ENCODE measurements at places on chromosomes 3 and 15.

DNA sequence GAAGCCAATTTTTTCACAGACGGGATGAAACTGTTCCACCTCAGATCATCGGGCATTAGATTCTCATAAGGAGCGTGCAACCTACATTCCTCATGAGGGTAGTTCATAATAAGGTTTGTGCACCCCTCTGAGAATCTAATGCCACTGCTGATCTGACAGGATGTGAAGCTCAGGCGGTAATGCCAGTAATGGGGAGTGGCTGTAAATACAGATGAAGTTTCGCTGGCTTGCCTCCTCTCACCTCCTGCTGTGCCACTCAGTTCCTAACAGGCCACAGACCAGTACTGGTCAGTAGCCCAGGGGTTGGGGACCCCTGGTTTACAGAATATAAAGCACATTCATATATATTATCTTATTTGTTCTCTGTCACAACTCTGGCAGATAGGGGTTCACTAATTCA, 2.1 kb upstream of the LIMD1 start:
- DNase-seq, result no peak

- DNase-seq, result peak; percentile 66
These were observed 1.1 kb downstream of the ABHD14A start for GRCh38 chr3:51975852-51976549.

DNA sequence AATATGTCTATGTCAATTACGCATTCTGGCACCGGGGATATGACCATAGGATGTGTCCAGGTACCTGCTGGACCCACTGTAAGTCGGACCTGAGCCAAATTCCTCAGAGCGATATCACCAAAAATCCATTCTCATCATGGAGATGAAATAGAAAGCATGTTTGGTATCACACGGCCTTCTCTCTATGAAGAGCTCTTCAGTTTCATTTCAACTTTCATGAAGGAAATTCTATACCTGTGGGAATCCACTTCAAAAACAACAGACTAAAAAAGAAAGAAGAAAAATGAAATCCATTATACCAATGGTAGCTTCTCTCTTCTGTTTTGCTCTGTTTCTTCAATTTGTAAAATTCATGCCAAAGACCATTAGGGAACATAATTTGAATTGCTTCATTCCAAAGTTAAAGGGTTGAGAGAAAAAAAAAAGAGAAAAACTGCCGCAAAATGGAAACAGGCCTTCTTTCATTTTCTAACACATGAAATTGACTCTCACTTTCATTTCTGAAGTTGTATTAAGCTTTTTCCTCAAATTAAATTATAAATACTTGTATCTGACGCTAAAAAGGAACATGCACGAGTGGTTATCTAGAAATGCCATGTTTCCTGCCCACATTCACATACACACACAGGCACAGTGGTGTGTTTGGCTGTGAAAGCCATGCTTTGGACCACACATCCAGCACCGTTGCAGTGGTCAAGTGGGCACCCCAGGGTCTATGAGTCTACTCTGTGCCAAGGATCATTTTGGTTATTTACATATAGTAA, 46.9 kb upstream of the DIPK2A start:
- no peak for DNase-seq

DNA sequence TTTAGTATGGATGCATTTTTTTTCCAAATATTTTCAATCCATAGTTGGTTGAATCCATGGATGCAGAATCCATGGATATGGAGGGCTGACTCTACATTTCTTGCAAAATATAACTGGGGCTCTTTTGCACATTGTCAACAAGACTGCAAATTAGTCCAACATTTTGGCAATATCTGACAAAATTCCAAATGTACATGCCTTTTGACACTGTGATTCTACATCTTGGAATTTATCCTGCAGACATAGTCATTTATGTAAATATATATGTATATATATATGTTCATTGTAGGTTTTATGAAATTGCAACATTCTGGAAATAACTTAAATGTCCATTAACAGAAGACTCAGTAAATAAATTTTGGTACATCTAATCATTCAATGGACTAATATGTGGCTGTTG, 203.0 kb downstream of the THRB start:
- no peak for DNase-seq

- no peak for DNase-seq
These were observed 192.8 kb downstream of the ARPP21 start for GRCh38 chr3:35832140-35832571.

GRCh38 chr15:55116636-55117035, 80.1 kb downstream of the RSL24D1 start:
- no peak for DNase-seq

DNA sequence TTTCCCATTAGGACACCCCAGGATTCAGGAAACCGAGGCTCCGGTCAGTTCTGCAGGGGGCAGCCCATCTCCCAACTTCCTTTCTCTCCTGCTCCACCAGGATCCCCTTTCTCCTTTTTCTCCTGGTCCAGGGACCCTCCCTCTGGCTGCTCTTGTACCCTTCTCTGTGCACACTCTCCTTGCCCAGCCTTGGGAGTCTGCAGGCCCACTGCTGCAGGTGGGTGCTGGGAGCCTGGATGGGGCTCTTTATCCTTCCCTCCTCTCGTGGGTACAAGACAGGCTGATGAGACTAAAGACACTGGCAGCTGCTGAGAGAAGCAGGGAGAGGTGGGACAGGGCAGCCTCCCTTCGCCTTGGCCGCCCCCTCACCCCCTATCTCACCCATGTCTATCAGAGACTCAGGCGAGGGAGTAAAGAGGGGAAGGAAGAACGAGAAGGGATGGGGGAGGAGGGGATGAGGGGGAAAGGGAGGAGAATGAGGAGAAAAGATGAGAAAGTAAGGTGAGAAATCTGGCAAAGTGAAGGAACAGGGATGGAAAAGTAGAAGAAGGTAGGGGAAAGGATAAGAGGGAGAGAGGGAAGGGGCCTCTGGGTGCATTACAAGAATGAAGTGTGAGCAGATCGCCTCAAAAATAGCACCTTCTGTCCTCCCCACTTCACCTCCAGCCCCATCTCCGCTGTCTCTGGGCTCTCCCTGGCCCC, 45.2 kb downstream of the ITGA11 start:
- DNase-seq, result no peak

- peak; percentile 97 for DNase-seq
These were observed at the start of gene VPS18 for GRCh38 chr15:40893733-40894680. TSS of gene VPS18 (plus strand) at chr15:40894450. CDS start at chr15:40894769, 319 bp downstream.

GRCh38 chr15:84976746-84977345, 4.8 kb upstream of the PDE8A start:
- no peak for DNase-seq

DNA sequence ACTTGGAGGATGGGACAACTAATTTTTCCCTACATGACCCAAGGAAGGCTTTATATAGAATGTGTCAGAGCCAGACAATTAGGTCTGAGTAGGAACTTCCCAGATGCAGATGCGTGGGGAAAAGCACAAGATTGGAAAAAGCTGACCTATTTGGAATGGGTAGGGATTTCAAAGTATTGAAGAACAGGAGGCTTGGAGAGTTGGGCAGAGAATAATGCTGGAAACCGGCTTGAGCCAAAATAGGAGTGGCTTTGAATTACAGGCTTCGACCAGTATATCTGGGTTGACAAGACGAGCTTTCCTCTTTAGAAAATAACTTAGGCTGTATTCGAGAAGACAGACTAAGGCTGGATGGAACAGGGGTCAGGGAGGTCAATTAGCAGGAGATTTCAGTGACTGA, 181.1 kb downstream of the GBE1 start:
- no peak for DNase-seq

DNA sequence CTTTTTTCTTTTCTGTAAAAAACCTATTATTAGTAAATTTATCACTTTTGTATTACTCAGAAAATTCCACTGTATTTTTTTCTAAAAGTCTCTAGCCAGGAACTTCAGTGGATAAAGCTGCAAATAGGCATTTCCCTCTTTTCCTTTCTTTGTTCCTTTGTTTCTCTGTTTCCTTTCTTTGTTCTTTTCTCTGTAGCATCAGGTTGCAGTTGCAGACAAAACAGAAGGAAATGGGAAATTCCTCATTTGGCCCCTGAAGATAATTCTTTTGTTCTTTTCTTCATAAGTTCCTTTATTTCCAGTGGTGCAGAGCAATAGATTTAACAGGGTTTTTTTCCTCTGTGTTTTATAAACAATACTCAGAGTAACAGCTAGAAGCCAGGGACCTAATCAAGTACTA, 416.5 kb downstream of the TBL1XR1 start:
- DNase-seq, result no peak

DNA sequence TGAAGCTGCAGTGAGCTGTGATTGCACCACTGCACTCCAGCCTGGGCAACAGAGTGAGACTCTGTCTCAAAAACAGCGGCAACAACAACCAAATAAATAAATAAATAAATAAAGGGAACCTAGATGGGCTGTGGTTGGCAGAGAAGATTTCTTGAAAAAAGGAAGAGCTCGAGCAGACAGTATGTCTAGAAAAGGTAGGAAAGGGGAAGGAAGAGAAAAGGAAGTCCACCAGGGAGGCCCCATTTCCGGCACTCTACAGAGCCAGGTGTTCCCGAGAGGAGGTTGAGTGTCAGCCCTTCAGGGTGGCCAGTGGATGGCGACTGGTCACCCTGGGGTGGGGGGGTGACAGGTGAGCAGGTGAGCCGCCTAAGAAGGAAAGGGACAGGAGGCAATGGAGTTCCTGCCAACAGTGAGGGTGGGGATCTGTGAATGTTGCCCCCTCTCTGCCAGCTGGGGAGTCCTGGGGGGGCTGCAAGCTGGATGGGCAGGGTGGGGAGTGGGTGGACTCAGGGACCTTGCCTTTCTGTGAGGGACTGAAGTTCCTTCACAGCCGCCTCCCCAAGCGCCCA, 14.8 kb downstream of the PAQR5 start:
- DNase-seq, result no peak

GRCh38 chr3:151998744-151999143, 125.3 kb downstream of the SUCNR1 start:
- DNase-seq, result no peak

GRCh38 chr3:14688525-14688924, 13.6 kb downstream of the C3orf20 start:
- no peak for DNase-seq

DNA sequence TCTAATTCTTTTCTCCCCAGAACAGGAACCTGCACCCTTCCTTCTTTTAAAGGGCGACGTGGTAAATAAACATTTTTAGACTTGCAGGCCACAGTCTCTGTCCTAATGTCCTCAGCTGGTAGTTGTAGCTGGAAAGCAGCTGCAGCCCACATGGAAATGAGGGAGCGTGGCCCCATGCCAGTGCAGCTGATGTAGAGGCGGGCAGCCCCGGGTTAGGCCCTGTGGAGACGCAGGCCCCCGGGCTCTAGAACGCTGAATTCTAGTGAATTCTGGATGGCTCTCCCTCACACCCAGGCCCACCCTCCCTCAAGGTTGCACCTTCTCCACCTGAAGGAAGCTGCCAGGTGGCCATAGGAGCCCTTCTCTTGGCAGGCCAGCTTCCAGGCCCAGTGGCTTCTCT, 52.3 kb downstream of the PGPEP1L start:
- peak; percentile 67 for DNase-seq

DNA sequence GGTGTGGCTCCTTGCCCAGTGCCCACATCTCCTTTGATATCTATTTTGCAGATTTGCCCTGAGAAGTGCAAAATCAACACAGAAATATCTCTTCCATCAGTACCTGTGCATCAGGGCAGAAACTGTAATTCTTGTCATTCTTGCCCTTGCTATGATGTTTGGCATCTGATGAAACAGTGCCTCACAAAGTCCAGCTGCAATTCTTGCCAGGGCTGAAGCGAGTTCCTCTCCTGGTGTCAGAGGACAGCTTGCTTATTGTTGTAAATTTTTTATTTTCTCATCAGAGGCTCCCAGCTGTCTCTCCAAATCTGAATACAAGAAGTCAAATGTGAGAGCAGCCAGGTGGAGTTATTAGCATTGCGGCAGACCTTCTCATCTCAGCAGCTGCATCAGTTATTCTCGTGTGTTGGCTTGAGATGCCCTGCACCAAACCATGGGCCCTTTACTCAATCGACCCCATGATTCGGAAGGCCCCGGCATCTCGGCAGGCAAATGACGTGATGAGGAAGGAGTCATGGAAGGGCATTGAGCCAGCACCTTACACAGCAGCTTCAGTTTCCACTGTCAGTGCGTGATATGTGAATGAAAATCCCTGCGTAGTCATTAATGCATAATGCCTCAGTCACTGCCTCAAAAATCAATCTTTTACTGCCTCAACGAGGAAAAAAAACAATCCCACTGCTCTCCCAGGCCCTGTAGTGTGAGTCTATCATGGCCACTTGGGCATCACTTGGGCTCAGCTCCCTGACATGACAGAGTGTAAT, 93.4 kb downstream of the CCNL1 start:
- DNase-seq, result no peak

GRCh38 chr3:184325269-184325668, 10.9 kb downstream of the EIF4G1 start:
- DNase-seq, result no peak

DNA sequence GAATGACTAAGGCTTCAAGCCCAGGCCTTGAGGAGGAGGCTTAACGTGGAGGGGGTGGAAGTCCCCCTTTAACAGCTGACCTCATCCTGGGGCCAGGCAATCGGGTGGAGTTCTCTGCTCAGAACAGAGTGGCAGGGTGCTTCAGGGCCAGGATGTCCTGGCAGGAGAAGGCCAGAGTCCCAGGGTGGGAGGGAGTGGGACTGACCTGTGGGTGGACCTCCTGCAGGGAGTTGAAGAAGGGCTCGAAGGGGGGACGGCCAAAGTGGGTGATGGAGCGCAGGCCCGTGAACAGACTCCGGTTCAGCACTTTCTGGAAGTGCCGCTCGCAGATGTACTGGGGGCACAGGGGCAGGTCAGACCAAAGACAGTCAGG, 19.6 kb downstream of the DUOX2 start:
- DNase-seq, result no peak

DNA sequence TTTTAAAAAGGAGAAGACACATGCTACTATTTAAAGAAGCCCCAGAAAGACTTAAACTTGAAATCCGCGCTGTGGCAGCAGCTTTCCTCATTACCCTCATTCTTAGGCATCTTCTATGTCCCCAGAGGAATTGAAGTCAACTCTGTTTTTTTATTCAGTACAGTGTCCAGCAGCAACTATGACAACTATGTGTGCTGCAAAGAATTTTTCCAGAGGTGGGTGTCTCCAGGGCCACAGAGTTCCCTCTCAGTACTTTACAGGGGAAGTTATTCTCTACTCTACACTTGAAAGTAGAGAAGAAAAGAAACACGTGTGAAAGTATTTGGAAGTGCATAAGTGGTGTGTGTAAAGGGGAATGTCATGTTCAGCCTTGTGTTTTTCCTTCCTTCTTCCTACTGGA, 32.0 kb downstream of the GATM start:
- no peak for DNase-seq
